Neural crest cell (in vitro differentiated cells): ENCODE measurements at places on chromosomes 6 and 20. TPM values are rescaled to one million over a fixed set of nuclear protein-coding genes. Genes with fewer than 3 reads are reported as not detected.
A peak's percentile ranks its signal among the peaks of the same experiment; 100 is the strongest.

The TNXB gene
- 4.6 and 6.6 TPM in 2 replicates for total RNA-seq

DNA sequence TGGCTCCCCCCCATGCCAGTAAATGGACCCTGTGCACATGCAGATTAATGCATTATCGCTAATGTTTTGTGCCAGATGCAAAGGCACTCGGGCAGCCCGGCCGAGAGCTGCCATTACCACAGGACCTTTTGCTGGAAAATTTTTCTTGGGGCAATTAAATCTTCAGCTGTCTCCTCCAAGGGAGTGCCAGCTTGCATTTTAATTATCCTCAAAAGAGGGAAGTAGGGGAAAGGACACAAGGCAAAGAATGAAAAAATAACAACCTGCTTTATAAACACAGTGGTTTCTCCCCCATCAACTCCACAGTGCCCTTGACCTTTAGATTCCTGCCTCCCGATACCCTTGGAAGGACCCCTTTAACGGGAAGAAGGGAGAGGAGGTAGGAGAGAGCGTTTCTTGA lies 48.2 kb downstream of the PDYN start:
- DNase-seq: no peak

The ZBTB46 gene
- 23.7 and 23.8 TPM in 2 replicates for total RNA-seq

- DNase-seq: no peak
Measured at GRCh38 chr20:49854190-49854875, 41.7 kb downstream of the SLC9A8 start.

GRCh38 chr6:14135893-14136539 lies 18.4 kb downstream of the CD83 start:
- no peak for DNase-seq

The AVP gene
- total RNA-seq: not detected in 2 replicates

GRCh38 chr6:131532580-131533039 lies 40.4 kb upstream of the ARG1 start:
- DNase-seq: no peak

GRCh38 chr20:64245746-64246595 lies 9.6 kb upstream of the PCMTD2 start:
- DNase-seq: no peak

The DLL1 gene
- 53.9 and 59.8 TPM in 2 replicates for total RNA-seq

DNA sequence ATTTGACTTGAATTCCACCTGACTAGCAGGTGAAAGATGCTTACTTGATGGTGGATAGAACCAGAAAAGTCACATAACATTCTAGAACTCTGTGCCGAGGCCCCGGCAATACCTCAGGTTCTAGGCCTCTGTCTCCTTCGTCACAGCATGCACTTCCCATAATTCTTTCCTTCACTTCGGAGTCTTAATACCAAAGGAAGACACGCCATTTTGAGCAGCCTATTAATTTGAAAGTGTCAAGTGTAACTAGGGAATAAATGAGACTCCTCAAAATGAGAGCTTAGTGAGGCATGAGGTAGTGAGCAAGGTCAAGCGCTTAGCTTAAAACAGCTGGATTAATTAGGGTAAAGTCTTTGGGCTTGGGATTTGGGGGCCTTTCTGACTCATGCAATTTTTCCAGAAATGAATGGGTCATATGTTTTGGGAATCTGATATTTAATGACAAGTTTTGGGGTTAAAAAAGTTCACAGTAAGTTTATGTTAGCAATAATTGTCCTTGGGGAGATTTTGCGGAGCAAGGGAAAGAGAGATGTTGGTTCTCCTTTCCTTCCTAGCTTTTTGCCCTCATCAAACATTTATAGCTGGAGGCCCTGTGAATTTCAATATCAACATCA lies 29.1 kb upstream of the SGK1 start:
- no peak for DNase-seq

DNA sequence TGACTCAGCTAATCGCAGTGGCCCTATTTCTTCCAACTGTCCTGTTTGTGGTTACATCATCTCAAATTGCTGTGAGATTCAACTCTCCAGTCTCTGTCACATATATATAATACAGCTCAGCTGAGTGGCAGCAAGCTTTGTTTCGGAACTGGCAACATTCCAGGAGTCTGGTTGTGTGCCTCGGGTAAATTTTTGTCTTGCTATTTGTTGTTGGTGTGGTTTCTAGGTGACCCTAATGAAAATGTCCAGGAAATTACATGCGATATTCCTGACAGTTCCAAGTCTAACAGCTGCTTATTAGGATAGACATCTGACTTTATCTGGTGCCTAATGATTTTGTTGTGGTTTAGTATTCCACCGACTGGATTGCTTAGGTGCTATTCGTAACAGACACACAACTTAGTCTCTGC lies 581.8 kb downstream of the CD109 start:
- DNase-seq: no peak

DNA sequence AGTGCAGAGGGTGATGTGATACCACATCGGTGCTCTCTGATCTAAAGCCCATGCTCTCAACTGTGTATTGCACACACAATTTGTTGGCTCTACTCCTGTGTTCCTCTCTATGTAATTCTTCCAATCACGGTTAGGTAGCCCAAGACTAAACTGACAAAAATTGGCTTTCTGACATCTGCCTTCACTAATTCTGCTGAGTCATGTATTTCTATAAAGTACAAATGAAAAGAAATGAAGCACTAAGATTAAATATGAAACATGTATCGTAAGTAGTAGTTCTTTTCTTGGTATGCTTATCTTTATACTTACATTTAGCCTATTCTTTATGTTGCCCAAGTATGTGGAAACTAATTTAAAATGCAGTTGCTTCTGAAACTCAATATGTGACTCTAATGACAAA lies 7.7 kb upstream of the MLIP start:
- DNase-seq: no peak

DNA sequence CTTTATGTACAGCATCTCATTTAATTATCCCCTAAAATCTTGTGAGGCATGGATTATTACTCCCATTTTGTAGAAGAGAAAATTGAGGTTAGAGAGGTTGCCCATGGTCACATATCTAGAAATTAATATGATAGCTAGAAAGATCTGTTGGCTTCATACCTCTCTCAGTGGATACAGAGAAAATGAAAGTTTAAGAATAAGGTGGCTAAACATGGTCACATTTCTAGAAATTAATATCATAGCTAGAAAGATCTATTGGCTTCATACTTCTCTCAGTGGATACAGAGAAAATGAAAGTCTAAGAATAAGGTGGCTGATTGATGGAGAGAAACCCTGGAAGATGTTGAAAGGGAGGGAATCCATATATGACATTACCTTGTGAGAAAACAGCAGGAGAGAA lies 260.7 kb upstream of the MAN1A1 start:
- DNase-seq: no peak

DNA sequence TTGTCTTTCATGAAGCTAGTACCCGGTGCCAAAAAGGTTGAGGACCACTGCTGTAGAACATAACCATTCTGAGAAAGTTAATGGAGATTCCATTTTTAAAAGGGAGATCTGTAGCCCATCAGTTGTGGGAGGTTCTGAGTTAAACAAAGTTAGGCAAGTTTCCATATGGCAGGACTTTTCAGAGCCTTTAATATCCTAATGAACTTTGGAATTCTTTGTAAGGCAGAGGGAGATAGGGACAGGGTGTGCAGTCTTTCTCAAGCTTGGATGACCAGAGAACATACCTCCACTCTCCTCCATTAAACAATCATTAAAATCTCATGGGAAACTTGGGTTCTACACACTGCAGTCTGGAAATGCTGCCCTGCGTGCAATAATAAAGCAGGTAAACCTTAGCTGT lies 14.8 kb downstream of the ADGRF4 start:
- no peak for DNase-seq

The MYLK4 gene
- 0.80 and 0.96 TPM in 2 replicates for total RNA-seq

GRCh38 chr6:30060606-30061091 lies 416 bp upstream of the POLR1H start:
- no peak for DNase-seq

The MYB gene
- 6.8 and 8.1 TPM in 2 replicates for total RNA-seq

DNA sequence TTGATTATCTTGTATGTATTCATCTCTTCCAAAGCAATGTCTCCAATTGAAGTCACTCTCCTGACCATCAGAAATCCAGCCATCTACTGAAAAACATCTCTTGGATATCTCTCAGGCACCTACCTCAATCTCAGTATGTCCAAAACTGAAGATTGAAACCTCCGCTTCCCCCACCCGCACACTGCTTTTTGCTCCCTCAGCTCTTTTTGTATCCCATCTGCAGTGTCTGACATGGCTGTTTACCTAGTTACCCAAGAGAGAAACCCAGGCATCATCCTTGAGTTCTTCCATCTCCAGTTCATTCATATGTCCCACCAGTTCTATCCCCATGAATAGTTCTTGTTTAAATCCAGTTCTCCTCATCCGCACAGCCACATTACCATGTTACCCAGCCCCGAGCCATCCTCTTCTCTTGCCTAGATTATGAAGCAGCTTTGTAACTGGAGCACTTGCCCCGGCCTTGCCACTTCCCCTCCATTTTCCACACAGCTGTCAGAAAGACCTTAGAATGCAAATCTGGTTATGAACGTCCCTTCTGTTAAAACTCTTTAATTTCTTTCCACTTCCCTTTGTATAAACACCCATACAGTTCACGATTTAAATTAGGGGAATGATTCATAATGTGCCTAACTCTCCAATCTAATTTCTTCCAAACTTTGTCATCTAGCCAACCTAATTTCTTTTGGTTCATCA lies 40.5 kb upstream of the GCLC start:
- DNase-seq: no peak

The C6orf47 gene
- 23.5 TPM in 2 replicates for total RNA-seq

The IPCEF1 gene
- 0.28 and 0.52 TPM in 2 replicates for total RNA-seq

- DNase-seq: no peak
Measured at GRCh38 chr20:18288749-18289267, 481 bp downstream of the ZNF133 start.

DNA sequence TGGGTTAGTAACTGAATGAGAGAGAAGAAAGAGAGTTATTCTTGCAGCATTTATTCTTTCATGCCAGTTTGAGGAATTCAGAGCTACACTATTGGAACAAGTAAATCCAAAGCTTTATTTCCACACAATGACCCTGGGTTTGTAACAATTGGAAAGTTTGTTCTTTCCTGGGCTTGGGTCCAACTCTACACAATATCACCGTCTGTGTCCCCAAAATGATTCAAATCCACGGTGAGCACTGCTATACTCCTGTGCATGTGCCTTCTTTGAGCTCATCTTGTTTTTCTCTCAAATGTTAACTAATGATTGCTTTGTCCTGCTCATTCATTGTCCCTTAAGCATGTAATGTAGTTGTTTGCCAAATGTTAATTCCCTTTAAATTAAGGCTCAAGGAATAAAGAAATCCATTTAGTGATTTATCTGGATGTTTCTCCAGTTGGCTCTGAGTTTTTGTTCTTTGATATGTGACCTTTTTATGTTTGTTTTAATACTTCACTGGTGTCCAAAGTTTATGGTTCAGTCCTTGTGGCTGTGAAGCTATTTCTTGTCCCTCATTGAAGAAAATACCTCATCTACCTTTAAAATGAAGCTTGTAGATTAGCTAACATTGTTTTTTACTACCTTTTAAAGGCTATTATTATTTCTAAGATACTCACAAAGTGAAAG lies 20.5 kb upstream of the CRISP3 start:
- DNase-seq: no peak

- DNase-seq: no peak
Measured at GRCh38 chr6:10355115-10355702, 59.7 kb downstream of the TFAP2A start.

- DNase-seq: no peak
Measured at GRCh38 chr6:166286839-166287271, 21.3 kb downstream of the PRR18 start.

GRCh38 chr20:25150016-25150415 lies 45.5 kb upstream of the ENTPD6 start:
- peak; percentile 41 for DNase-seq

- no peak for DNase-seq
Measured at GRCh38 chr20:59994697-59995122, 36.5 kb downstream of the CDH26 start.

GRCh38 chr20:56730996-56731395 lies 101.9 kb downstream of the TFAP2C start:
- no peak for DNase-seq

DNA sequence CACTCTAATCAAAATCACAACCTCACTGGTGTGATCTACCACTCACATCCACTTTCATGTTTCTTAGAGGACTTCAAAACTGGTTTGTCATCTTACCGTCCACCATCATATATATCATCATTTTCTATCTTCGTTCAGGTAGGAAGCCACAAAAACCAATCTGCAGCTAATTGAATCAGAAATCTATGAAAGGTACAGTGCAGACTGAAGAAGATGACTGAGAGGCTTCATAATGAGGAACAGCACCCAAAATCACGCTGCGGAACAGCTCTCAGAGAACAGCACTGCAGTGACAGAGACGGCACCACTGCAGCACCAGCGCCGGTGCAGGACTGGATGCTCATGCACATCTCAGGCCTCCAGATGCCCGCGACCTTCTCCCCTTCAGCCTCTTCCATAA lies 13.0 kb downstream of the GMDS start:
- no peak for DNase-seq

DNA sequence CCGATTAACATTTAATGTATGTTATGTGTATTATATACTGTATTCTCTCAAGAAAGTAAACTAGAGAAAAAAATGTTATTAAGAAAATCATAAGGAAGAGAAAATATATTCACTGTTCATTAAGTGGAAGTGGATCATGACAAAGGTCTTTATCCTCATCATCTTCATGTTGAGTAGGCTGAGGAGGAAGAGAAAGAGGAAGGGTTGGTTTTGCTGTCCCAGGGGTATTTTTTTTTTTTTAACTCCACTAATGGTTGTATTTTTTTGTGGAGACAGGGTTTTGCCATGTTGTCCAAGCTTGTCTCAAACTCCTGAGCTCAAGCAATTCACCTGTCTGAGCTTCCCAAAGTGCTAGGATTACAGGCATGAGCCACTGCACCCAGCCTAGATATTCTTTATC lies 11.0 kb downstream of the ECT2L start:
- DNase-seq: no peak

The CPNE5 gene
- total RNA-seq: 0.54 and 1.0 TPM in 2 replicates

The HAO1 gene
- not detected in 2 replicates for total RNA-seq

DNA sequence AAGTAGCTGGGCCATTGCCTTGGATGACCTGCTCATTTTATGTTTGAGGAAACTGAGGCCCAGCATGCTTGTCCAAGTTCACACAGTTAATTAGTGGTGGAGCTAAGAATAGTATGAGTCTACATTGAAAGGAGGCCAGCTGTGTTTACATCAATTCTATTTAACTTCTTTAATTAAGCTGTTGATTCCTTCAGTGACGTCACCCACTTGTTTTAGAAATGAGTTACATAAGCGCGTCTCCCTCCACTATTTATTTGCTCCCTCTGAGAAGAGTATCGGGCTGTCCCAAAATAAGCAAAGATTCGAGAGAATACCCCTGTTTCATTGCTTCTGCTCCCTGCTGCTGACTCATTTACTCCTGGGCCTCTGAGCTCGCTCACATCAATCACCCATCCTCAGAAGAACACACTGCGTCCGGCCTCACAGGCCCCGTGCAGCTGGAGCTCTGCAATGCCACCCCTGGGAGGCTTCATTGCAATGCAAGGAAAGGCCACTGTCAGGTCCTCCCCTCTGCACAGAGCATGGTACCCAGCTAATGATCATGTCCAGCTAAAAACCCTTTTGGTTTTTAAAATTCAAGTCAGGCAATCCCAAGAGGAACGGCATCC lies 74.8 kb upstream of the BMP2 start:
- no peak for DNase-seq

The PRICKLE4 gene
- 2.9 and 4.1 TPM in 2 replicates for total RNA-seq
